Glutamatergic neuron (in vitro differentiated cells): ENCODE measurements at places on chromosomes 2 and 18.

DNA sequence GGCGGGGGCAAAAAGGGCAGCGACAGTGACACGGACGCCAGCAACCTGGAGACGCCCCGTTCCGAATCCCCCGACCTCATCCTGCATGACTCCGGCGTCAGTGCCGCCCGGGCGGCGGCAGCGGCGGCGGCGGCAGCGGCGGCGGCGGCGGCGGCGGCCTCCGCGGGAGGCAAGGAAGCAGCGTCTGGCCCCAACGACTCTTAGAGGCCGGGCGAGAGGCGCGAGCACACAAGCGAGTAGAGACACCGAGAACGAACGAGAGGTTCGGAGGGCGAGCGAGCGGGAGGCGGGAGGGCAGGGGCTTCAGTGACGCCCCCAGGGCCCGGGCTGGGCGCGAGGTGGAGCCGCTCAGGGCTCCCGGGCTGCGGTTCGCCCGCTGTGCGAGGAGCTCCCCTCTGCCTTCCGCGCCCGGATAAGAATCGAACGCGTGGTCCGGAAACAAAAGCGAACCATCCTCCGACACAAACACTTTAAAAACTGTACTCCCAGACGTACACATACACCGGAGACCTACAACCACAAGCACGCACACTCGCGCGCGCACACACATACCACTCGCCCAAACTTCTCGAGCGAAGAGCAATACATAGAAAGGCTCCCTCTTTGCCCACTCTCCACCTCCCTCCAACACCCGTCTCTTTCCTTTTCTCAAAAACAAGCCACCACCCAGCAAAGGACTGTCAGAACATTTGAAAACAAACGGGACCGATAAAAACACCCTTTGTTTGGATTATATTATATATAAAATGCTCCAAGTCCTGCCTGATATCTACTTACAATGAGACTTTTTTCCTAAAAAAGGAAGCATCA lies 2.8 kb downstream of the SP9 start:
- DNase-seq = peak; percentile 60

DNA sequence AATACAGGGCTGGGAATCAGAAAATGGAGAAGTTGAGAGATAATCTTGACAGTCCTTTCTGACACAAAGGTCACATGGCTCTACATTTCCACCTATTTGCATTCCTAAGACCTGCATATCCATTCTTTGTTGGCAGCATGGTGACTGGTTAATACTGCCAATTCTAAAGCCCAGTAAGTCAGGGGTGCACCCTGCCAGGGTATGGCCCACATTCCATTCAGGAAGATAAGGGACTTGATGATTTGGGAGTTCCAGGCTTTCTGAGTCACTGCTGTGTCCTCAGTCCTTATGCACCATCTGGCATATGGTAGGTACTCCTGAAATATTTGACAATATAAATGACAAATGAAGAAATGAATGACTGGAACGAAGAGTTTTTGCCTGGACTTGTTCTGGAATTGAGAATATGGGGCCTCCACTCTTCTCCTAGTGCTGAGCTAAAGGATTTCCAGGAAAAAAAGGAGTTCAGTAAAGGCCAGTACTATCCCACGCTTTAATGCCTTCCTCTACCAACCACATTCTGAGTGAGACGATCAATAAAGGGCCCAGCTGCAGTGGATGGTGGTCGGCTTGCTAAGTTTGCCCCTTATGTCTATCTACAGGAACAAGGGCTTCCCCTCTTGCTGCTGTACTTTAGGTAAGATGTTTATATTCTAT lies 31.7 kb upstream of the EIF2AK3 start:
- DNase-seq = no peak

DNA sequence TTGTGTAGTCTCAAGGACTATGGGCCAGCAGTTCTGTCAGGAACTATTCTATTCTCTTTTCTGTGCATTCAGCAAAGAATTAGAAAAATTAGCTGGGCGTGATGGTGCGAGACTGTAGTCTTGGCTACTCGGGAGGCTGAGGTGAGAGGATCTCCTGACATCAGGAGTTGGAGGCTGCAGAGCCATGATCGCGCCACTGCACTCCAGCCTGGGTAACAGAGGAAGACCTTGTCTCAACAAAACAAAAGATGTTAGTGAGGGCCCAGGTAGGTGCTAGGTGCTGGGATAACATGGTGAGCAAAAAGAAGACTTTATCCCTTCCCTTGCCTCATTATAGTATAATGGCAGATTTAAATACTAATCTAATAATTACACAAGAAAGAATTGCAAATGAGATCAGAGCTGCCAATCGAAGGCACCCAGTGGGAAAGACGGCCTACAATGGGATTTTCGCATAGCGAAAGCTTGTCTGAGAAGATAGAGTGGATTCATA lies 447 bp upstream of the MRPL19 start:
- DNase-seq = no peak

GRCh38 chr18:69897397-69898108 lies 50.1 kb downstream of the CD226 start:
- no peak for DNase-seq
